Fibroblast of skin of back (primary cell): ENCODE measurements at places on chromosomes 6 and 20.
A peak's percentile ranks its signal among the peaks of the same experiment; 100 is the strongest.

DNA sequence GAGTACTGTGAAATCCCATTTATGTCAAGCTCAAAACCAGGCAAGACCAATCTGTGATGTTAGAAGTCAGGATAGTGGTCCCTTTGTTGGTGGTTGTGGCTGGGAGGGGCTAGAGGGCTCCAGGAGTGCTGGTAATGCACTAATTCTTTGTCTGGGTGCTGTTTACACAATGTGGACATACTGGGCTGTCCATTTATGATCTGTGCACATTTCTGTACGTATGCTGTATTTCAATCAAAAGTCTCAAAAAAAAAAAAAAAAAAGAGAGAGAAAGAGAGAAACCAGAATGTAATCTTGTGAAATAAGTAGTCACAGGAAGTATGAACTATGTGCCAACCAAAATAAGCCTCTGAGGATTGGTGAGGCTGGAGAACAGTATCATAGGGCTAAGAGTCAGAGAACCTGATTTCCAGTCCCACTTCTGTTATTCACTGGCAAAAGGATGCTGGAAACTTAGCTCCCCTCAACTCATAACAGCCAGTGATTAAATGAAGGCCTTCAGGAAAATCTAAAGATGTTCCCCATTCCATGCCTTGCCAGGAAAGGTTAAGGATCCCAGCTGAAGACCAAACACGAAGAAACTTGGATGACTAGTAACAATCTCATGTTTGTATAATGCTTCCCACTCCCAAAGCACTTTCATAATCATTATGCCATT is 19.6 kb upstream of the TRAM2 start:
- DNase-seq: no peak

DNA sequence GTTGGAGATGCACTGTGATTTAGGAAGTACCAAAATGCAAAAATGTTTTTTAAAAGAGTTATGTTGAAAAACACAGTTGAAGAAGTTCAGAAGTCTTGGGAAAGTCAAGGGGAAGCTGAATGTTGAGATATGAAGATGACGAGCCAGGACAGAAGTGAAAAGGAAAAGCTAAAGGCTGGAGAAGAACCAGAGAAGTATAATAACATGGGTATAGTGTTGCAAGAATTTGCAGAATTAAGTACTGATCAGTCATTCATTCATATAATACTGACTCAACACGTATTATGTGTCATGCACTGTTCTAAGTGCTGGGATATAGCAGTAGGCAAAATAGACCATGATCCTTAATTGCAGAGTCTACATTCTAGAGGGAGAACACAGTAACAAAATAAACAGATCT is 432.8 kb downstream of the CDC5L start:
- DNase-seq: no peak

GRCh38 chr20:20411836-20412235 is 43.9 kb downstream of the INSM1 start:
- no peak for DNase-seq

- DNase-seq: no peak
Observed at GRCh38 chr6:35428421-35429149, 23.6 kb upstream of the FANCE start.

GRCh38 chr6:68194846-68195478 is 440.1 kb upstream of the ADGRB3 start:
- peak; percentile 20 for DNase-seq

GRCh38 chr6:15462717-15463525 is 199.9 kb downstream of the DTNBP1 start:
- no peak for DNase-seq

DNA sequence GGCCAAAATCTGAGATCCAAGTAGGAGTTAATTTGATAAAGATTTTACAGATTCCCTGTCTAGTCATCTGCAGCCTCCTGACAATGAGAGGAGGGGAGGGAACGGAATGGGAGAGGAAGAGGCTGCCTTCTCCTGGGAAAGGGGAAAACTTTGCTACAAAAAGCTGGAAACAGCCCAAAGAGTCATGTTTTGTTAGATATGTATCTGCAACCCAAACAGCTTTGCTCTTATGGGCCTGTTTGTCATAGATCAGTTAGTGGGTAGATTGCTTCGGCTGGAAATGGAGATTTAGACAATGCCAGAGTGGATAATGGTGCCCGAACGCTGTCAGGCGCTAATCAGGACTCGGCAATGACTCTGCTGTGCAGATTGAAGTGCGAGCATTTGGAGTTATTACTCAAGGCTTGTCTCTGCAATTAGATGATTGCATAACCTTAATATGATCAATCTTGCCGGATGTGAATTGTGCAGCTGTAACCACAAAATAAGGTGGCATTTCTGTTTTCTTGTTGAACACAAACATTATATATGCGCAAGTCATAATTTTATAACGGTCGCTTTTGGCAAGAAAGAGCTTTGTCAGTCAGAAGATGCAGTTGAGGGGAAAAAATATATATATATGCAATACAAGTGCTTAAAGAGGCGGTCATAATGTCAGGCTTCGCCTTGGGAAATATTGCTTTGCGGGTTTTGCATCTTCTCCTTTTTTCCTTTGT is 92.4 kb upstream of the MAFB start:
- no peak for DNase-seq

DNA sequence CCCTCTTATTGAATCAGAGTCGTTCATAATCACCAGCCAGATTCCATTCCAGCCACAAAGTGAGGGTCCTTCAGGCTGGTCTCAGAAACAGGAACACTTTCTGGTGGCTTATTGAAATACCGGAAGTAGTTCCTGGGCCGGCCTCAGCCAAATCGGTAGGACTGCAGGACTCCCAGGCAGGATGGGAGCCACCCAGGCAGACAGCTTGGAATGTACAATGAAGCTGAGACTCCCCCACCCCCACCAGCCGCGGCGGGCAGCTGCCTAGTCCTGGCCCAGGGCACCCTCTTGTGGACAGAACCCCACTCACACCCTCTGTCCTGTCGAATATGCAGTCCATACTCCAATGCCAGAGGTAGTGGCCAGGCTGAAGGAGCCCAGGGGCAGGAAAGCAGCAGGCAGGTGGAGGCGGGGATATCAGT is 43.8 kb downstream of the MDFI start:
- DNase-seq: peak; percentile 93

DNA sequence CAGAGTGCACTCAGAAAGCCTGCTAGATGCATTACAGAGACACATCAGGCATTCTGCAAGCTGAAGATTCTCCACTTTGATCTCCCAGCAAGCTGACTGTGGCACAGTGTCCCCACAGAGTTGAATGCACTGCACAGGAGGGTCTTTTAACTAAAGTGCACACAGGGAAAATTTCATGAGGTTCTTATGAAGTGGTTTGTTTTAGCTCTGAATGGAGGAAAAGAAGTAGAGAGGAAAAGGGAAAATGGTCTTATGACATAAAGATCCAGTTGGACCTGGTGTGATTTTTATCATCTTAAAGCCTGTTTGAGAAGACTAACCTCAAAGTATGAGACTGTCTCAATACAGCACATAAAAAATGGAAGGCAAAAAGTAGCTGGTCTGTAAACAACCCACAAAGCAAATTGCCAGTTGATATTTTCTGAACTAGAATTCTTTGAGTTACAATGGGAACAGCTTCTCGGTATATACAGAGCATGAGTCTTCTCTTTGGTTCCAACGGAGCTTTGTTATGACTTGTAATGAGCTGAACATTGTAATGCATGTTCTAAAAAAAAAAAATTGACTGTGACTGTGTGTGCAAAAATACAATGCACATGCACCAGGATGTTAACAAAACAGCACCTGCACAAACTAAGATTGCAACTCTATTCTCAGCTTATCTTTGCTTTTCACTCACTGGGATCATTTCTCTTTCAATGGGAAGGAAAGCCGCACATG is 383.0 kb upstream of the ID4 start:
- no peak for DNase-seq

DNA sequence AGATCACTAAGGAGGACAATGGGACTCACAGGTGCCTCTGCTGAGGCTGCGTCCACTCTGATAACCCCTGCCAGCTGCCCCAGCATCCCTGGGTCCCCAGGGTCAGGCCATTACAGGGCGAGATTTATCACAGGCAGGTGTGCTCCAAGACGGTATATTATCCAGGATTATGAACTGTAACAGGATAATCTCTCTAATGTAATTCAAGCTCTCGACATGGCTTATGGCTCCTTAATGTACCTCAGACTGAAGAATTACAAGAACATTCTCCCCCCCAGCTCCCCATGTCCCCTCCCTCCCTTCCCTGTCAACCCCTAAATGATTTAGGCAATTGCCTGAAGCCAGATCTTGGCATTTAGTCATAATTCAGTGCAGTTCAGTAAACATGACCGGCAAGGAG is 86.8 kb downstream of the NCR2 start:
- no peak for DNase-seq

DNA sequence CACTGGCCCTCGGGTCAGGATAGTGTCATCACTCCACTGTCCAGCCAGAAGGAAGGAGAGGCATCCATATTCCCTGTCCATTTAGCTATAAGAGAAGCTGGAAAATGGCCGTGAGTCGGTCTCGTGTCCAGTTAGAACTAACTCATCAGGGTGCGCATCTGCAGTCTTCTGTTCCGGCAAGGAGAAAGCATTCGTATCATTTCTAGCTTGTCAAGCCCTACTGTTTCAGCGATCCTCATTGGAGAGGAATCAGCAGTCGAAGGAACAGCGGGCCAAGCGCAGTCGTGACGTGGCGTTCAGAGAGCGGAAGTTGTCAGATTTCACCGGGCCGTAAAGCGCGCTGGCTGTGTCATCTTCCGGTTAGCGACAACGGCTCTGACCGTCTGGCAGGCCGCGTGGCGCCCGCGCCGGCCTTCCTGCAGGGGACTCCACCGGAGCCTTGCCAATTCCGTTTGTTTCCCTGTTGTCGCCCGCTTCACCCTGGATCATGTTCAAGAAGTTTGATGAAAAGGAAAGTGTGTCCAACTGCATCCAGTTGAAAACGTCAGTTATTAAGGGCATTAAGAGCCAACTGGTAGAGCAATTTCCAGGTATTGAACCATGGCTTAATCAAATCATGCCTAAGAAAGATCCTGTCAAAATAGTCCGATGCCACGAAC is 32.9 kb downstream of the HM13 start:
- peak; percentile 88 for DNase-seq

- DNase-seq: no peak
Observed at GRCh38 chr20:55258559-55258958, 746.8 kb downstream of the CBLN4 start.

- DNase-seq: no peak
Observed at GRCh38 chr6:49570474-49571079, 20.1 kb downstream of the C6orf141 start.

- DNase-seq: no peak
Observed at GRCh38 chr6:145865595-145865994, 51.0 kb upstream of the FBXO30 start.

DNA sequence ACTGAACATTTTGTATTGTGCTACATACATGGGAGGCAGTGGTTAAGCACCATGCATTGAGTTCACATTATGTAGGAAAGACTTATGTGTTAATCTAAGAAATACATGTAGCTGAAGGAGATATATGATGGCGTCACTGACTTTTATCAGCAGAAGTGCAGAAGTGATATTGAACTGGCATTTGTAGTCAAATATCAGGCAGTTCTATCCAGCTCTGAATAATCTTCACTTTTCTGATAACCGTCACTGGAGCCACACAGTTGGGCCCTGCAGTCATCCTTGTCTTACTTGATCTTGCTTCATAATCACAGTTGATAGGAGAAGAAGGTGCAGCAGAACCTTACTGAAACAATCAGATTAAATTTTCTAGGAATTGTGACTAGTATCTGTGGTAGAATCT is 26.4 kb downstream of the CRISP1 start:
- DNase-seq: no peak

- DNase-seq: peak; percentile 89
Observed at GRCh38 chr6:112691289-112691688, 344.2 kb downstream of the RFPL4B start.

DNA sequence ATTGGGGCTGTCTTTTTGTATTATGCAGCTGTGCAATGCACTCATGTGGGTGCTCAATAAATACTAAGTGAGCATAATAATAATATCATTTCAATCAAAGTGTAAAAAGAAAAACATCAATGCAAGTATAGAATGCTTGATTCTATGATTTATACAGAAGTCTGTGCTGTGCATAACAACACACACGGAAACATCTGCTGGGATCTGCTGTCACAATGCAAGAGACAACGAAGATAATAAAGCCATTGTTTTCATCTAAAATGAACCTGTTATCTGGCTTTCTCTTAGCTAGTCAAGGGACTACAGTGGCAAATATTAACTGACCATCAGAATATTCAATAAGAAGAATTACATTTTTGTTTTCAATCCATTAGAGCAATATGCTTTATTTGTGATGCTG is 1156.9 kb upstream of the MAP3K7 start:
- no peak for DNase-seq

DNA sequence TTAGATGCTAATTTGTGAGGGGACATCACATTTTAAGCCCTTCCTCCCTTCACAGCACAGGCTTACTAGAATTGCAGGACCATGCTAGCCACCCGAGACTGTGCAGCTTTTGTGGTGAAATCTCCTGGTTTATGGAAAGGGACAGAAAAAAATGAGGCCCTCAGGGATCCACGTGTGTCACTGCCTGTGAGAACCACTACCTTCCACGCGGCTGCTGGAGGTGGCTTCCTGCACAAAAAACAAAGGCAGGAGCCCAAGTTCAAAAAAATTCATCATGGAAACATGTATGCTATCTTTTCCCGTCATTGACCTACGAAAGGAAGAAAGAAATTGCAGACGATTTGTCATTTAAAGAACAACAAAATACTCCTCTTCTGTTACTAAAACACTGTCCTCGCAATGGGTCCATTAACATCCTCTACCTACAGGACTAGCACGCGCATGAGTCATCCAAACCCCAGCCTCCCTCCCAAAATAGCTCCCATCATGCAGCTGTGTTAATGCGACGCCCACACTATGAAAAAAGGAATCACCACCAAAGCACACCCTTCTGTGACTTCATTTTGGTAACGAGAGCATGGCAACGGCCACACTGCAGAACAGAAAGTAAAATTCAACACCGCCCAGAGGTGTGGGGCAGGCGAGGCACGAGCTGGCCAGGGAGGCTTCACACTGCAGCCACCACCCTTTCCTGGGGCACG is 45.7 kb downstream of the RAMACL start:
- DNase-seq: peak; percentile 61

- no peak for DNase-seq
Observed at GRCh38 chr20:11246251-11246775, 572.5 kb upstream of the JAG1 start.

GRCh38 chr6:130466052-130466747 is 100.4 kb downstream of the TMEM200A start:
- DNase-seq: no peak

GRCh38 chr6:71967436-71967835 is 81.1 kb downstream of the RIMS1 start:
- peak; percentile 38 for DNase-seq

- DNase-seq: peak; percentile 82
Observed at GRCh38 chr6:123913863-123914262, 110.2 kb downstream of the NKAIN2 start.

GRCh38 chr6:125867483-125867942 is 76.8 kb downstream of the NCOA7 start:
- DNase-seq: no peak
